SJCRH30 (cell line): ENCODE measurements at places on chromosomes 2 and 18. TPM values are rescaled to one million over a fixed set of nuclear protein-coding genes. Genes with fewer than 3 reads are reported as not detected.

DNA sequence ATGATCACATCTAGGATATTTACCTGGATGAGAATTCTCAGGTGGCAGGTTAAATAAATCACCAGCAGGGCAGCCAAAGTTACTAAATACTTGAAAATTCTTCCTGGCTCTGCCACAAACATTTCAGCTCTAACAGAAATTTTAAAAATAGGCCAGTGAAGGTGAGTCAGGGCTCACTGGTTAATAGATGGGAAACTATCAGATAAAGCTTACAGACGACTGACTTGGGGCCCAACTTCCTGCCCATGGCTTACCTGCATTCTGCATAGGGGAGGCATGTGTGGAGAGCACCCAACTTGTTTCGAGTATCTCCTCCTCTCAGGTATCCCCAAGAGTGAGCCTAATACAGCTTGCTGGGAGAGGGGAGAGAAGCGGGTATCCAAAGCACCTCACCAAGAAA is 57.8 kb downstream of the SPRED2 start:
- no peak overlapping the region for H3K27ac ChIP-seq
- H3K4me3 ChIP-seq = no peak overlapping the region

DNA sequence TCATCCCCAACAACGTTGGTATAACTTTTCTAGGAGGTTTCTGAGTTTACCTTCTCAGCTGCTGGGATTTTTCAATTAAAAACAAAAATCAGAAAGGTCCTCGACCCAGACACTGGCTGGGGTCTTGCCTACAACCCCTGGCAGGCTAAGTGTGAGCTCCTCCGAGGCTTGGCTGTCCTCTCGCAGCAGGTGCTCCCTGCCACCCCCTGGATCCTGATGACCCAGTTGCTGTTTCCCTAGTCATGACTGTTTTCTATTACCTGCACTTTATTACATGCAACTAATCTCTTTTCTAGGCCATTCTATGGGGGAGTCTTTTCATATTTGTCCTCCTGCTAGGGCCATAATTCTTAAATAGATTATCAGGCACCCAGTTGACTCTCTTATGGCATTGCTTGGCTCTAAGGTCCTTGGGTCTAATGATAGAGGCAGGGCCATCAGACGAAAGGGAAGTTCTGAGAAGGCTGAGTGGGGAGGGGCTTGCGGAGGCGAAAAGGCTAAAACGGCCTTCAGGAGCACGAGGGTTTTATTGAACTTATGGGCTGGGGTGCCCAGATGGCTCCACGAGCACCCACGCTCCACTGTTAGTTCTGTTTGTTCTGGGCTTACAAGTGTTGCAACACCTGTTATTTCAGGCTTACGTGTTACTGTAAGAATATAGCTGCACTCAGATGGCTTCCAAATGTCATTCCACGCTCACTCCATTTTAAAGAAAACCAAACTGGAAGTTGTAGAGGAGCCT is 166.0 kb downstream of the NCK2 start:
- peaks cover 18% of the 10 kb centered on the region for H3K4me1 ChIP-seq
- no peaks in the 10 kb centered on the region for H3K36me3 ChIP-seq
- peak; percentile 55 for DNase-seq

GRCh38 chr2:57878171-57878865 is 168.3 kb upstream of the VRK2 start:
- H3K4me1 ChIP-seq = no peaks in the 10 kb centered on the region; the same call in 1 of the 2 replicates
- no peaks in the 10 kb centered on the region for H3K36me3 ChIP-seq
- peak overlapping the region; percentile 28; the same call in 1 of the 2 replicates for H3K4me3 ChIP-seq
- no peaks in the 10 kb centered on the region for H3K27me3 ChIP-seq
- no peak overlapping the region for H3K27ac ChIP-seq
- DNase-seq = peak; percentile 38

GRCh38 chr2:69026691-69027459 is 13.9 kb downstream of the ANTXR1 start:
- peaks cover 15% of the 10 kb centered on the region for H3K4me1 ChIP-seq
- DNase-seq = no peak
- H3K27ac ChIP-seq = no peak overlapping the region
- H3K36me3 ChIP-seq = peaks cover 8% of the 10 kb centered on the region
- no peak overlapping the region for H3K4me3 ChIP-seq
- no peaks in the 10 kb centered on the region for H3K27me3 ChIP-seq

- H3K27me3 ChIP-seq = no peaks in the 10 kb centered on the region
- no peak overlapping the region for H3K27ac ChIP-seq
- no peak for DNase-seq
- H3K4me1 ChIP-seq = no peaks in the 10 kb centered on the region
Observed at GRCh38 chr2:224033601-224034000, 5.5 kb downstream of the SERPINE2 start.

DNA sequence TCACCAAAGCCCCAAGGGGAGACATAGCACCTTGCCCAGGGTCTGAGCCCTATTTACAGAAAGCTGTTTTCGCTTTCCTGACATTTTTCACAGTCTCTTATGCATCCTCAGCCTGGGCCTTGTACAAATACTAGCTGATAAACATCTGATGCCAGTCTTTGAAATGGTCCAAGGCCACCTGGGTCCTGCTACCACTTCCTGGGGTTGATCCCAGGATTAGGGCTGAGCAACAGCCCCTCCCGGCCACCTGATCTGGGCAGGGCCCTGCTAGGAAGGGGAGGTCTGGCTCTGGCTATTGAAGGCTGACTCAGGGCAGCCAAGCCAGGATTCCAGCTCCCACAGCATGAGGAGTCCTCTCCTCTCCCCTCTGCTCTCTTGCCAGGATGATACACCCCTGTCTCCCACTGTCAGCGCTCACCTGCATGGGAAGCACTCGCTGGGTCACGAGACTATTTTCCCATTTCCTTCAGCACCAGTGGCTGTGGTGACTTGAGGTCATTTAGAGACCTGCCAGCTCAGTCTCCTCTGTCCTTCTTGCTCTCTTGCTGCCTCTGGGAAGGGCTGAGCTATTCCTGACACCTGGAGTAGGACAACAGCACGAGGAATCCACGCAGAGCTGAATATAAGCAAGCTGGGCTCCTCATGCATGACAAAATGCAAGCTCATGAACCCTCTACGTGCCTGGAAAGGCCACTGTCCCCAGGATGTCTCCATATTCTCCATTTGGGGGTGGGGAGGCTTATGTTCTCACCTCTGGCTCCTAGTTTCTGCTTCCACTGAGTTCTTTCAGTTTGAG is 53.0 kb upstream of the LGALSL start:
- H3K4me3 ChIP-seq = no peak overlapping the region
- H3K36me3 ChIP-seq = no peaks in the 10 kb centered on the region
- peaks cover 47% of the 10 kb centered on the region for H3K4me1 ChIP-seq
- no peak overlapping the region for H3K27ac ChIP-seq

DNA sequence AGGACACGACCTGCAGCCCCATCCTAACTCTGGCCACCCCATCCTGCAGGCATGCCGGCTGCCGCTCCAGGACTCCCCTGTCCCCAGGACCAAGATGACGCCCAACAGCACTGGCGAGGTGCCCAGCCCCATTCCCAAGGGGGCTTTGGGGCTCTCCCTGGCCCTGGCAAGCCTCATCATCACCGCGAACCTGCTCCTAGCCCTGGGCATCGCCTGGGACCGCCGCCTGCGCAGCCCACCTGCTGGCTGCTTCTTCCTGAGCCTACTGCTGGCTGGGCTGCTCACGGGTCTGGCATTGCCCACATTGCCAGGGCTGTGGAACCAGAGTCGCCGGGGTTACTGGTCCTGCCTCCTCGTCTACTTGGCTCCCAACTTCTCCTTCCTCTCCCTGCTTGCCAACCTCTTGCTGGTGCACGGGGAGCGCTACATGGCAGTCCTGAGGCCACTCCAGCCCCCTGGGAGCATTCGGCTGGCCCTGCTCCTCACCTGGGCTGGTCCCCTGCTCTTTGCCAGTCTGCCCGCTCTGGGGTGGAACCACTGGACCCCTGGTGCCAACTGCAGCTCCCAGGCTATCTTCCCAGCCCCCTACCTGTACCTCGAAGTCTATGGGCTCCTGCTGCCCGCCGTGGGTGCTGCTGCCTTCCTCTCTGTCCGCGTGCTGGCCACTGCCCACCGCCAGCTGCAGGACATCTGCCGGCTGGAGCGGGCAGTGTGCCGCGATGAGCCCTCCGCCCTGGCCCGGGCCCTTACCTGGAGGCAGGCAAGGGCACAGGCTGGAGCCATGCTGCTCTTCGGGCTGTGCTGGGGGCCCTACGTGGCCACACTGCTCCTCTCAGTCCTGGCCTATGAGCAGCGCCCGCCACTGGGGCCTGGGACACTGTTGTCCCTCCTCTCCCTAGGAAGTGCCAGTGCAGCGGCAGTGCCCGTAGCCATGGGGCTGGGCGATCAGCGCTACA is 2.1 kb downstream of the GPBAR1 start:
- no peaks in the 10 kb centered on the region for H3K27me3 ChIP-seq
- no peak overlapping the region for H3K27ac ChIP-seq
- no peak overlapping the region for H3K4me3 ChIP-seq
- no peak for DNase-seq
- peaks cover 18% of the 10 kb centered on the region; the same call in 1 of the 2 replicates for H3K4me1 ChIP-seq
- H3K36me3 ChIP-seq = peaks cover 6% of the 10 kb centered on the region

DNA sequence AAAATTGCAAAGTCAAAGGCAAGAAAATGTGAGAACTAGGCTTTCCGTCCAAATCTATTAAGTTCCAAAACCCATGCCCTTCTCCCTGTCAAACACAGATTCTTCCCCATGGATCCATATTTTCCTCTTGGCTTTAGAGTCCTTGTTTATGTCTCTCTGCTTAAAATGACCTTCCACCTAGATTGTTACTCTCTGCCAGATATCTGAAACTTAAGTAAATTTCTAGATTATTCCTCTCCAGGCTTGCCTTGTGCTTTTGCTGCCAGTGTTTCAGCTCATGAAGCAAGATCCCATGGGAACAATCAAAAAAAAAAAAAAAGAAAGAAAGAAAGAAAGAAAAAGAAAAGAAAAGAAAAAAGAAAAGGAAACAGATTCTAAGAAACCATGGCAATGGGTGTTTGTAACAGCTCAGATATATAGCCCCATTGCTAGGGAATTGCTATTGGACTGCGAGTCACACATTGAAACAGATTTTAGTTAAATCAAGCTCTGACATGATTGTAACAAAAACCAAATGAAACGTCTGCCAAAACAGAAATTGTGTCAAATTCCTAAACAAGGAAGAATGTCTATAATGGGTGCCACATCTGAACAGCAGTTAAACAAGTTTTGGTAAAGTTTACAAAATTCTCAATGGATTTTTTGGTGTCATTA is 660.7 kb upstream of the CNTNAP5 start:
- no peak overlapping the region for H3K4me3 ChIP-seq
- no peak for DNase-seq
- H3K36me3 ChIP-seq = no peaks in the 10 kb centered on the region

GRCh38 chr2:111117598-111118480 is 2.9 kb upstream of the BCL2L11 start:
- no peak overlapping the region for H3K27ac ChIP-seq
- DNase-seq = no peak
- no peak overlapping the region for H3K4me3 ChIP-seq
- no peaks in the 10 kb centered on the region for H3K4me1 ChIP-seq
- H3K36me3 ChIP-seq = no peaks in the 10 kb centered on the region

DNA sequence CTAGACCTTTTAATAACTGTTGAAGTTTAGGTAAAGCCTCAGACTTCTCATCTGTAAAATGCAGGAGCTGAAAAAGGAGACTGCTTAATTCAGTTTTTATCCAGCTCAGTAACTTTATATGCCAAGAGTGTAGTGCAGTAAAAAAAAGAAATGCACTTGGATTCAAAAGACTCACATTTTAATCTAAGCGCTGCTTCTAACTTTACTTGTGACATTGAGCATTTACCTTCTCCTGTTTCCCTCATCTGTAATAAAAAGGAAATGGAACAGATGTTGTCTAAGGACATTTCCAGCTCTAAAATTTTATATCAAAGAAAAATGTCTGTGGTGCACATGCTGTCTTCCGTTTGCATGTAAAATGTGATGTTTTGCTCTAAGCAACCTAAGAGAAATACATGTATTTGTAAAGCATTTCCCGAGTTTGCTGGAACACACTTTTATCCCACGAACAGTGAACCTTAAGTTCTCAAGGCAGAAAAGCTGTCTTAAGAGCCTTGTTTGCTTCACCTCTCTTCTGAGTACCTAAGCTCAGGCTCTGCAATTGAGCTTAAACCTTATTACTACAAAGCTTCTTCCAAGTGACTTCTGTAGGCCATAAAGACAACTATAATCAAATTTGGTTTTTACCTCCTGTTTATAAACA is 24.2 kb upstream of the TANK start:
- H3K4me3 ChIP-seq = no peak overlapping the region; the same call in 1 of the 2 replicates
- no peaks in the 10 kb centered on the region for H3K36me3 ChIP-seq
- H3K4me1 ChIP-seq = peaks cover 36% of the 10 kb centered on the region
- no peaks in the 10 kb centered on the region for H3K27me3 ChIP-seq
- no peak for DNase-seq
- H3K27ac ChIP-seq = peak overlapping the region; percentile 38; the same call in 1 of the 2 replicates

DNA sequence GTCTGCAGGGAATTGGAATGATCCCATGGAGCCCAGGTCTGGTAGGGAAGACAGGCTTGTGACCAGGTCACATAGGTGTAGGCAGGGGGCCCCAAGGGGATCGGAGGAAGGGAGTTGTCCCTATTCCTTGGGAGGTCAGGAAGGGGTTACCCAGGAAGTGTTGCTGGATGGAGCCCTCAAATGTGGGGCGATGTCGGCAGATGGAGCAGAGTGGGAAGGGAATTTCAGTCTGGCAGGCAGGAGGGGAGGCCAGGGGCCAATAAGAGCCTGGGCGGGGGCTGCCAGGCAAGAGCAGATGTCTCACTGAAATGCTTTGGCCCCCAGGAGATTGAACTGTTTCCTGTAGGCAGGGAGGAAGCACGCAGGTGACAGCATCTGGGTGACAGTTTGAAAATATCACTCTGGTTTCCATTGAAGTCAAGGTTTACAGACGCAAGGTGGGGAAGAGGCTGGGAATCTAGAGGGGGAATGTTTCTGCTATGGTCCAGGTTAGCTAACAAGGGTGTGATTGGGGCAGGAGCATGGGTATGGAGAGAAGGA is 81.5 kb upstream of the SMAD2 start:
- H3K4me1 ChIP-seq = no peaks in the 10 kb centered on the region
- no peak overlapping the region for H3K27ac ChIP-seq
- DNase-seq = no peak

GRCh38 chr2:84958135-84959059 is 12.6 kb upstream of the KCMF1 start:
- H3K4me1 ChIP-seq = peaks cover 30% of the 10 kb centered on the region
- peak; percentile 86 for DNase-seq

The RAX gene
- not detected in 2 replicates for total RNA-seq

The KIF1A gene
- total RNA-seq = 3.7 and 4.0 TPM in 2 replicates

The MARCHF4 gene
- total RNA-seq = not detected in 2 replicates

The GKN2 gene
- total RNA-seq = not detected in 2 replicates
